CD4-positive, alpha-beta T cell treated with Interleukin-12 subunit alpha and Interleukin-12 subunit beta, for 1 hour (primary cell): ENCODE measurements at places on chromosomes 11 and 22.
A peak's percentile ranks its signal among the peaks of the same experiment; 100 is the strongest.

DNA sequence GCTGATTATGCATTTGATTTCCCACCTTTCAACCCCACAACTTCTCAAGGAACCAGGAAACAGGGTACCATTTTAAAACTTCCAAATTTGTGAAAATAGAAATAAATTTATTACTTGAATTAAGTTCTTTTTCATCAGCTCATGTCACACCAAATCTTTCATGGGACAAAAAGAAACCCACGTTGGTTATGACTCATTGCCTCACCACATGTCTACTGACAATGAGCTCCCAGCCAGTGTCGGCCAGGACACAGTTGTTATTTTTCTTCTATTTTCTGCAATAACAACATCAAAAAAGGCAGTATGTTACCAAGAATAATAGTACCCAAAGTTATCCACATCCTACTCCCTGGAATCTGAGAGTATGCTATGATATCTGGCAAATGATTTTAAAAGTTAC, 17.3 kb downstream of the MS4A6A start:
- no peak for DNase-seq

DNA sequence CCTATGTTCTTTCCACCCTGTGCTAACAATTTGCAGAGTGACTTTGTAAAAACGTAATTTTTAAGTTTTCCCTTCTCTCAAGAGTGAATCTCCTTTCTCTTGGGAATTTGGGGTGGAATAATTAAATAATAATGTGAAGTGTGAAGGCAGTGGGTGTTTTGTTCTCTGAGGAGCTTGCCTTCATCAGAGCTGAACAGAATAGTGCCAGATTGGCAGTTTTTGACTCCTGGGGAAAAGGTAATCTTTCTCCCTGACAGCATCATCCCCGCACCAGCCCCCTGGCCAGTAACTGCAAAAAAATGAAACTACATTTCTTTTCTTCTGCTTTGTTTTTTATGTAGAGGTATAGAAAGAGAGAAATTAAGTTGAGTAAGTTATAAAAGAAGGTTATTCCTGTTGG, 59.9 kb downstream of the MUC15 start:
- DNase-seq, result no peak

DNA sequence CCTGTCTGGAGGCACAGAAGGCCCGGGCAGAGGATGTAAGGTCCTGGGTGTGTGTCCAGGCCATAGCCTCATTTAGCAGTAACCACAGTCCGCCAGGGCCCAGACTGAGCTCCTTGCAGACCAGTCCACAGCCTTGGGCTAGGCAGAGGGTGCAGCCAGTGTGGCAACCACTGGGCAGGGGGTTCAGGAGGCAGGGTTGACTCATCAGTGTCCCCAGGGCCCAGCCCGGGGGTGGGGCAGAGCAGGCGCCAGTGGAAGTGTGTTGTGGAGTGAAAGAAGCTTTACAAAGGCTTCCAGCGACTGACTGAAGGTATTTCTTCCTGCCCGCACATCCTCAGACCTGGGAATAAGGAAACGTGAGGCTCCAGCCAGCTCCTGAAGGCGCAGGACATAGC, 27.7 kb upstream of the WNT11 start:
- DNase-seq, result no peak

- DNase-seq, result no peak
These were observed 15.9 kb downstream of the GALNT18 start for GRCh38 chr11:11605821-11606450.

GRCh38 chr22:42648368-42649245, 585 bp downstream of the CYB5R3 start:
- peak; percentile 50 for DNase-seq

GRCh38 chr11:22472306-22472705, 134.1 kb downstream of the SLC17A6 start:
- no peak for DNase-seq

- no peak for DNase-seq
These were observed 1.5 kb upstream of the APOBEC3A start for GRCh38 chr22:38955926-38956325.

DNA sequence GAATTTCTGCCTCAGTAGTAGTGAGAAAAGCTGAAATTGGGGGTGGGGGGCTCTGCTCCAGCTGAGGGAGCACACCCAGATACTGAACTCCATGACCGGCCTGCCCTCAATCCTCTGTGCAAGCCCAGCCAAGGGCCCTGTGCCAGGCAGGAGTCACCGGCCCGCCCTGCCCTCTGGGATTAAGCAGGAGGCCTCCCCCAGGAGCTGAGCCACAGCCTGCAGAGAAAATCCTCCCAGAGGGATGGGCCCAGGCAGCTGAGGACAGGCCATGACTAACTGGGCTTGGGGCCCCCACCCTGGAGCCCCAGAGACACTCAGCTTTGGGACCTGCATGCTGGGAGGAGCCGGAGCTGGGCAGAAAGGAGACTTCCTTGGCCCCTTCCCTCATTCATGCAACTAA, 48.8 kb downstream of the MN1 start:
- DNase-seq, result no peak

DNA sequence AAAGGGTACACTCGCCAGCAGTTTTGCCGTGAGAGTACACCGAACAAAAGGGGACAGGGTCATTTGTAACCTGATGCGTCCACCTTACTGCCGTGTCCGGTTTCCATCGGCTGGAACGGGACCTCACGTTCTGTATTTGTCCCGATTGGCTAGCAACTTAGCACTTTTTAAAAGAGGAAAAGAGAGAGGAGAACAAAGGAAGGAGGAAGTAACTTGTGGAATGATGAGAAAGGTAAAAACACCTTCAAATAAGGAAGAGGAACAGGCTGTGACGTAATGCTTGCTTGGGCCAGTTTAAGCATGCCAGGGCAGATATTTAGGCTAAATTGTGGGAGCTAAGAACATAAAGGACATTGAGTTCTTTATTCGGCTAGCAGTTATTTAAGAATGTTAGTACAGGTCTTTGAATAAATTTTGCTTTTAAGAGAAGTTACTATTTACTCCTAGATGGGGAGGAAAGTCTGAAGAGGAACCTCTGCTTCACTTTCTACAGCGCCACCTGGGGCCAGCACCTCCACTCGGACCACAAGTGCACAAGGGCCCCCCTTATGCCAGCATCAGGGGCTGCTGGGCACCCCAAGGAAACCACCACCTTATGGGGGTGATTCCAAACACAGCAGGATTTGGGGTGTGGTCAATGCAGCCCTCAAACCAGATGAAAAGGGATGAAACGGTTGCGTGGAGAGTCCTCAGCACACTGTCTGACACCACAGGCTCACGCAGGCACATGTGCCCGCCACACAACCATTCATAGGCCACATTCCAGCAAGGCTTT, 5.8 kb downstream of the ARSA start:
- peak; percentile 51 for DNase-seq

GRCh38 chr11:66451663-66452062, 13.0 kb upstream of the MRPL11 start:
- no peak for DNase-seq

DNA sequence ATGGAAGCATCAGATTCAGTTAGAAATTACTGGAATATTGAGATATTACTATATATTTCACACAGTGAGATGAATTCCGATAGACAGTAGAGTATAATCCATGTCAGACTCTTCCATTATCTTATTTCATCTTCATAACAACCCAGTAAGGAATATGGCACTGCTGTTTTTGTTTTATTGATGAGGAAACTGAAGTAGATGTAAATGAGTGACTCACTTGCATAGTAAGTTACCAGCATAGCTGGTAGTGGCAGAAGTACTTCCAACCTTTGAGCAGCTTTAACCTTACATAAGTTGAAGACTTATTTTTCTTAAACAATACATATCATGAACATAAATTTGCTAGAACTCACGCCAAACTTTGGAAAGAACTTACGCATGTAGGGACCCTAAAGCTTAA, 54.9 kb upstream of the SLC22A25 start:
- no peak for DNase-seq

DNA sequence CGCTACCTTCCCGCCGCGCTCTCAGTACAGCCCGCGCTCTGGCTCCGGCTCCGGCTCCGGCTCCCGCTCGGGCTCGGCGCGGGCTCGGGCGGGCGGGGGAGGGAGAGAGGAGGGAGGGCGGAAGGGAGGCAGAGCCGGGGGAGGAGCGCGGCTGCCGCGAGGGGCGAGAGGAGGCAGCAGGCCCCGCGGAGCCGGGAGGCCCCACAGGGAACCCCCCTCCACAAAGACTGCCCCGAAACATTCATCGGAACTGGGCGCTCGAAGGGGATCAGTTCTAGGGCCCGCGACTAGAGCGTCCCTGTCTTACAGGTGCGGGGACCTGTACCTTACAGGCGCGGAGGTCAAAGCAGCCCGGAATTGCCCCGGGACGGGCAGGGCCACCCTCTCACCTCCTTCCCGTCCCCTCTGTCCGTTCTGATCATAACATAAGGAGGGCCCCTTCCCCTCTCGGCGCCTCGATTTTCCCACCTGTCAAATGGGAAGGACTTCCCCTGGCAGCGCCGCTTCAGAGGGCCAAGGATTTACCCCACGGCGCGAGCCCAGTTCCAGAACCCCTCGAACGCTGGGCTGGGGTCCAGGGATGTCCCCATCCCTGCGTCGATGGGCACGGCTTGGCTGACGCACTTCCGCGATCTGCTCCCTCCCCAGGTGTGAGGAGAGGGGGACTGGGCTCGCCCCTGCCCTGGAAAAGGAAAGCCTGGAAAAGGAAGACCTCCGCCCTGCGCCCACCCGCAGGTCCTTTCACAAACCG, at the start of gene SHISA8:
Gene SHISA8 (minus strand): TSS at position 40 of the 751 bp plus-strand sequence. CDS start 407 bp downstream, outside the sequence.
- DNase-seq, result peak; percentile 68

- DNase-seq, result no peak
These were observed 186.4 kb upstream of the PITPNB start for GRCh38 chr22:28105413-28105812.

- DNase-seq, result peak; percentile 33
These were observed 17.1 kb downstream of the MIAT start for GRCh38 chr22:26674211-26675190.

DNA sequence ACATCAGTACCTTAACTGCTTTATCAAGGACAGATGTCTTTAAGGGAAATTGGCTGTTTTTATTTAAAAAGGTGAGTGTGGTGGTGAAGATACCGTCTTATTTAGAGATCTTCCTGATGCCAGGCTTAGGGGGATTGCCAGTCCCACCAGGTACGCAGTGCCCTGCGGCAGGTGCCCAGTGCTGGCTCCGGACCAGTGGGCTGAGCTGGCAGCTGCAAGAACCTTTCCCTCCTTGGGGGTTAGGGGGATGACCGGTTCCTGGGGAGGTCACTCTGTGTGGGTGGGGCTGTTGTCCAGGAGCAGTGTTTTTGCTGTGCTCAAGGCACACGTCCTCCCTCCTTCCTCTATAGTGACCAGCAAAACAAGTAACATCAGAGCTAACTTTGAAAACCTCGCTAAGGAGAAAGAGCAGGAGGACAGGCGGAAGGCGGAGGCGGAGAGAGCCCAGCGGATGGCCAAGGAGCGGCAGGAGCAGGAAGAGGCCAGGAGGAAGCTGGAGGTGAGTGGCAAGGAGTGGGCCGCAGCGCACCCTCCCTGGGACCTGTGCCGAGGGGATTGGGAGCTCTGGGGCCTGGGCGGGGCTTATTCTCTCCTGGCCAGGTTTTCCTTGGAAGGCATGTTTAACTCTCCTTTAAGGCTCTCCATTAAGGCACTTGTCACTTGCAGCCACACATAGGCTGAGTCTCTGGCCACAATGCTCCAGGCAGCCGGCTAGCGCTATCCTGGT, 30.5 kb downstream of the CTTN start:
- no peak for DNase-seq

- no peak for DNase-seq
These were observed 43.1 kb downstream of the CCDC73 start for GRCh38 chr11:32751381-32751780.

GRCh38 chr22:45526281-45526680, 23.6 kb downstream of the FBLN1 start:
- no peak for DNase-seq

DNA sequence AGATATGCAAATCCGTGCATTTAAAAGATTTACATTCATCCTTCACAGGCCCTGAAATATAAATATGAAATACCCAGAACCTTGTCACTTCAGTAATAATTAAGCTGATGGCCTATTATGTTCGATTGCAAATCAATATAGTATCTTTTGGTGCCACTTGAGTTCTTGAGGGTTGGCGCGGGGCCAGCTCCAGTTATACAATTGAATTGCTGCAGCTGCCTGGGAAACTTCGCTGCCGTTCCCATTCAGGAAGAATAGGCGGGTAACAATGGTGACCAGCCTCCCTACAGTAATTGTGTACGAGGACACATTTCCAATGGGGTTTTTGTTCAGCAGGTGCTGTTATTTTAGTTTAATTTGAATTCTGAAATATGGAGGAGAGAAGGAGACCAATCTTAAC, 451.2 kb downstream of the INSC start:
- DNase-seq, result no peak

DNA sequence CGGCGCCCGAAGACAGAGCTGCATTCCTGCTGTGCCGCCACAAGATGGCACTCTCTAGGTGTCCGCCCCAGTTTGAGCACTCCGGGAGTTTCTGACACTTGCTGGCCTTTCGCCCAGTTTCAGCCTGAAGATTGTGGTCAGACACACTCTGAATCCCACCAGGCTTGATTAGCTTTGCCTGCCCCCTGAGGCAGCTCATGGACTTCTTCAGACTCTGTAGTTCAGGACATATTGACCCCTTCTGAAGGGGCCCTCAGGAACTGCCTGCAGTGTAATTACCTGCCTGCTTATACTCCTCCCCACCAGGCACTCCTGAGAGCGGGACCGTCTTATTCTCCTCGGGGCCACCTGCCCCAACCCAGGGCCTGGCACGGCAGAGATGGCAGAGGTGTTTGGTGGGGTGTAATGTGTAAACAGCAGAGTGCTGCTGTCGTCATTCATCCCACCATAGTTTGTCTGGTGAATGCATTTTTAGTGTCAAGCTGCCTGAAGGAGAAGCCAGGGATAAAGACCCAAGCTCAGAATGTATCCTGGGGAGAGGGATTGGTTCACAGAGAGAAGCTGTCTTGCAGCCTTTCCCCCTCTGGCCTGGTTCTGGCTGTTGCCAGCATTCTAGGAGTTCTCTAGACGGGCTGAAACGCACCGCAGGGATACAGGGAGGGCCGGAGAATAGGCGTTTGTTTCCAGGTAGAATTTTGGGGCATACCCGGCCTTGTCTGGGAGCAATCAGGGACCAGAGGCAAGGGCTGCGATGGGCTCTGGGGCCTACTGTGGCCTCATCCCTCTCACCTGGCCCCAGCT, 46.4 kb downstream of the EIF3F start:
- DNase-seq, result peak; percentile 54

- no peak for DNase-seq
These were observed 558.4 kb downstream of the METTL15 start for GRCh38 chr11:28666632-28667031.

DNA sequence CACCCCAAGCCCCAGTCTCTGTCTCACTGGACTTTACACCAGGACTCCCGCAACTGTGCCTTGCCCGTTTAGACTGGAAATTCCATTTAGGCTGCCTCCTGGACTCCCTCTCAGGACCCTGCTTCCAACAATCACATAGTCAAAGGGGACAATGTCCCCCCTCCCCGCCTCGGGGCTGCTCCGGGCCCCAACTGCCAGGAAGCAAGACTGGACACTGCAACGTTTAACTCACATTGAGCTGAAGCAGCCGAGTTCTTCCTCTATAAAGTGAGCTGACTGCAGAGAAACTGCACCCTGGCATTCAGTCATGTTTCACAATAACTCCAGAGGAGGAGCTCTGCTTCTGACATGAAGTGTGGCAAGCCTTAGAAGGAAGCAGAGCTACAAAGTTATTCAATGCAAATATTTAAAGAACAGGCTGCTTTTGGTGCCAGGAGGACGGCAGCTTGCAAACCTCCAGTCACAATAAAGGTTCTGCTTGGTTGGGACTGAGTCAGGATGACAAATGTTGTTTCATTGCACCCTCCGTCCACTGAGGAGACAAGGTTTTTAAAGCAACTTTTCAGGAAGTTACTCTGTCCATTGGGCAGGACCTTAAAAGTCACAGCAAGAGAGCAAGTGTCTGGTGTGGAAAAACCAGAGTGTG, 19.9 kb downstream of the PACSIN2 start:
- DNase-seq, result no peak

- DNase-seq, result no peak
These were observed 64.5 kb upstream of the CRTAM start for GRCh38 chr11:122773781-122774266.

- no peak for DNase-seq
These were observed 38.9 kb upstream of the CSNK2A3 start for GRCh38 chr11:11391796-11392463.
